ENCODE measurements at places on chromosomes 7 and 10.

DNA sequence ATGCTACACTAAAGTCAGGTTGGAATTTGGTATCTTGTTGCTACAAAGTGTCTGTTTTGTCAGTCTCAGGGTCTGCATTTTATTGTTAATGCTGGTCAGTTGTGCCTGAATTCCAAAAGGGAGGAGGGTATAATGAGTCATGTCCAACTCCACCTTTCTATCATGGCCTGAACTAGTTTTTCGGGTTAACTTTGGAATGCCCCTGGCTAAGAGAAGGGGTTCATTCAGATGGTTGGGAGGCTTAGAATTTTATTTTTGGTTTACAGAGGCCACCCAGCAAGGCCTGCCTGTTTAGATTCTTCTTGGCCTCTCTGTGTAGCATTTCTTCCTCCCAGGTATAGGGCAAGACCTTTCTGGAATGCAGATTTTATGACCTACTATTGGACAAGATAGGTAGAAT is 93.2 kb downstream of the SKIDA1 start:
- no peak for DNase-seq

DNA sequence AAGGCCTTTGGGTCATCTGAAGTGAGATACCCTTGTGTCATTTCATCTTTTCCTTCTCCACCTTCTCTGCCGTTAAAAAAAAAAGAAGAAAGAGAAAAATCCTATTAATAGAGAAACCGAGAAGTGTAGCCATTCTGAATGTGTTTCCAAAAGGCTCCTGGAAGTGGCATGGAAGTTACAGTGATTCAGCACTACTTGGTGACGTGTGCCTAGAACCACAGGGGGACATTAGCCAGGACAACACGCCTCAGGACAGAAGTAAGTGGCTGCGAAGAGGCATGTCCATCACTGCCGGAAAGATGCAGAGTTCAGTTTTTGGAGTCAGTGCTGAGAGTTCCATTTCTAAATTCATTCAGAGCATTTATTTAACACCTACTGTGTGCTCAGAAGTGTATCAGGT is 6.3 kb downstream of the HTRA1 start:
- no peak for DNase-seq

GRCh38 chr7:16603633-16604032 is 41.9 kb downstream of the ANKMY2 start:
- DNase-seq: no peak

DNA sequence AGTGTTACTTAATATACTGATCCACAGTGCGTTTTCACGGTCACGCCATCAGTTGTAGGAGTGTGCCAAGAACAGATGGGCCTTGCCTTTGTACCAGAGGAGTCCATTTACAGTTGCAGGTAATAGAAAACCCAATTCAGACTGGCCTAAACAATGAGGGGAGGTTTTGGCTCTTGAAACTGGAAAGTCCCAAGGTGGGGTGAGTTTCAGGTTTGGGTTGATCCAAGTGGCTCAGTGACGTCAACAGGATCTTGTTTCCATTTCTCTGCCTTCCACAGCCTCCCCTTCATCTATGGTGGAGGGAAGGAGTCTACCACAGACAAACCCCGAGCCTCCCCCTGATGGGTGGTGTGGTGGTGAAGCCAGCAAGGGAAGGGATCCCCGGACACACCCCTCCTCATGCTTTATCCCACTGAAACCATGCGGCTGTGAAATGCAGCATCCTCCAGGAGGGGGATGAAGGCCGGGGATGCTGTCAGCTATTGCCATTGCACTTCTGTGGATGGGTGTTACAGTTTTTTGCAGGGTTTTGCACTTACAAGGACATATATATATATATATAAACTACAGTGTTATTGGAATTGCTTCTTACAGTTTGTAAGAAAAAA is 14.8 kb upstream of the SH2D4B start:
- DNase-seq: no peak

GRCh38 chr7:105769901-105770628 is 106.3 kb downstream of the ATXN7L1 start:
- DNase-seq: no peak

GRCh38 chr7:142889816-142890215 is 4.3 kb upstream of the TRPV6 start:
- DNase-seq: no peak

DNA sequence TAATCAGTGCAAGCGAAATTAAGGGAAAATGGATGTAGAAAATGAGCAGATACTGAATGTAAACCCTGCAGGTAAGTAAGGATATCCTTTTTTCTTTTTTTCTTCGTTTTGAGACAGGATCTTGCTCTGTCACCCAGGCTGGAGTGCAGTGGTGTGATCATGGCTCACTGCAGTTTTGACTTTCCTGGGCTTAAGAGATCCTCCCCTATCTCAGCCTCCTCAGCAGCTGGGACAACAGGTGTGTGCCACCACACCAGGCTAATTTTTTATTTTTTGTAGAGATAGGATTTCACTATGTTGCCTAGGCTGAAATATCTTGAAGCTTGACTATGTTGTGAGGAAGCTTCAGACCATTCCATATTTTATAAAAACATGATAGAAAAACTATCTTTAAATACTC is 4.3 kb downstream of the PDCD4 start:
- DNase-seq: no peak

DNA sequence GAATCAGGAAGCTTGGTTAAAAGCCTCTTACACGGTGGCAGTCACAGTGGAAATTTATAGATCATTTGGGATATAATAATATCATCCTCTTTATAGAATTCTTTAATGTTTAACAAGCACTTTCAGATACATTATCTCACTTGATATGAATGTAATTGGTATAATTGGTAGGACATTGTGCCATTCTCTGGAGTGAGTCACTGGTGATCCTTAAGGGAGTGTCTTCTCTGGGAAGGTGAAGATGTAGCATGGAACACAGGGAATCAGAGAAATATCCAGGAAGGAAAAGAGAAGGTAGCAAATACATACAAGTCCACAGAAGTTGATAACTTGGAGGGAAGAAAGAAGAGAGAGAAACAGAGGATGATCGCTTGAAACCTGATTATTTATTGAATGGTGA is 9.8 kb downstream of the PTPRZ1 start:
- no peak for DNase-seq

DNA sequence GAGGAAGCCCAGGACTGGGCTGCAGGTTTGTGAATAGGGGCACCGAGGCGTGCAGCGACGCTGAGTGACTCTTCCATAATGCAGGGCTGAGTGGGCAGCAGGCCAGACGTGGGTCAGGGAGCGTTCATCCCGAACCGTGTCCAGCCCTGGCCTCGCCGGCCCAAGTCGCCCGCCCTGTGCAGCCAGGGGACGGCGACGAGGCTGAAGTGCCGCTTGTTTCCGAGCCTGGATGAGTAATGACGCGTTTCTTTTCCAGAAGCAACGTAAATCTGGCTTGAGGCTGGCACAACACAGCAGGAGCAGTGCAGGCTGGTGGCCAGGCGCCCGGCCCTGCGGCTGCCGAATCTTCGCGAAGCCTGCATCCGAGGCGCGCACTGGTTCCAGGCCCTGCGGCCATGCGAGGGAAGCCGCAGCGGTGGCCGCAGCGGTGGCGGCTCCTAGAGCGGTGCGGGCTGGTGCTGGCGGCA is 74.0 kb upstream of the SEC61G start:
- no peak for DNase-seq

GRCh38 chr10:74491014-74491413 is 335.4 kb upstream of the KAT6B start:
- no peak for DNase-seq

- no peak for DNase-seq
Measured at GRCh38 chr10:85603151-85603940, 763.2 kb downstream of the GRID1 start.

- DNase-seq: no peak
Measured at GRCh38 chr10:59243611-59244195, 67.3 kb downstream of the PHYHIPL start.

DNA sequence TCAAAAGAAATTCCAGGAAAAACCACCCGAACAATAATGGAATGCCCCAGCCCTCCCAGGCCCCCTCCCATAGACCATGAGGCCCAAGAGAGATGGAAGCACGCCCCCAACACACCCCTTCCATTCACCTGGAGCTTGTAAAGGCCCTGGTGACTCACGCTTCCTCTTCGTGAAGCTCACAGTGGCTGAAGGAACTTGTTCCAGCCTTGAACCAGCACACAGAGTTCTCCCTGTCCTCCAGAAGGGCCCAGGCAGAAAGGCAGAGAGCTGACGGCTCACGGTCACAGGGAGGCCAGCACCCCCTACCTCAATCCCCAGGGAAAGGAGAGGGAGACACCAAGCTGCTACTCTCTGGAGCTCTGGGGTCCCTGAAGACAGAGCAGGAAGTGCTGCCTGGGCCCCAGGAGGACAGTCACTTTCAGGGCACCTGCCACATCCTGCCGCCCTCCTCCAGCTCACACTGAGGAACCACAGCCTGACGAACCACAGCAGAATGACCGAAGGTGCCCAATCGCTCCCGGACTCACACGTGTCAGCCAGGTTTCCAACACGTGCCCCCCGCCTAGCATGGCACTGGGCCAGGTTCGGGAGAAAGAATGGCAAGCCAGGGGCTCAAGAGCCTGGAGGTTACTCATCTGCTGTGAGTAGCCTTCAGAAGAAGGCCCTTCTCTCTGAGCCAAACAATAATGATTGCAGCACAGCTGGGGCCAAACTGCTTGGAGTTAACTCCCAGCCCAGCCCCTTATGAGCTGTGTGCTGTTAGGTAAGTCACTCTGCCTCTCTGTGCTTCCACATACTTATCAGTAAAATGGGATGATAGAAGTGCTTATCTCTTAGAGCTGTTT is 52.8 kb downstream of the DLG5 start:
- DNase-seq: peak; percentile 21

DNA sequence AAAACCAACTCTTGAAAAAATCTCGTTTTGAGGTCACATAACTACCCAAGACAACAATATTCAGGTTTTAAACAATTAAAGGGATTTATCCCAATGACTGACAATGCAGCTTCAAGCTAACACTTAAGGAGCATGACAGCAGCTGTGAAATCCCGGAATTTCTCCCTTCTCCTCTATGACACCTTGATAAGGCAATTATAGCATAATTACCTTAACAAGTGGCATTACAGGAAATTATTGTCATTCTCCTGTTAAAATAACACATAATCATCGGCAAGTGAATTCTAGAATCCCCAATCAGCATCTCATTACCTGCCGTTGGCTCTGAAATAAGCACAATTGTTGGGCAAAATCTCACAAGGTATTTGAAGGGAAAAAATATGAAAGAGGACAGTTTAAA is 417.0 kb upstream of the PFKP start:
- DNase-seq: no peak

GRCh38 chr10:48254750-48255512 is 19.6 kb downstream of the FRMPD2 start:
- no peak for DNase-seq

DNA sequence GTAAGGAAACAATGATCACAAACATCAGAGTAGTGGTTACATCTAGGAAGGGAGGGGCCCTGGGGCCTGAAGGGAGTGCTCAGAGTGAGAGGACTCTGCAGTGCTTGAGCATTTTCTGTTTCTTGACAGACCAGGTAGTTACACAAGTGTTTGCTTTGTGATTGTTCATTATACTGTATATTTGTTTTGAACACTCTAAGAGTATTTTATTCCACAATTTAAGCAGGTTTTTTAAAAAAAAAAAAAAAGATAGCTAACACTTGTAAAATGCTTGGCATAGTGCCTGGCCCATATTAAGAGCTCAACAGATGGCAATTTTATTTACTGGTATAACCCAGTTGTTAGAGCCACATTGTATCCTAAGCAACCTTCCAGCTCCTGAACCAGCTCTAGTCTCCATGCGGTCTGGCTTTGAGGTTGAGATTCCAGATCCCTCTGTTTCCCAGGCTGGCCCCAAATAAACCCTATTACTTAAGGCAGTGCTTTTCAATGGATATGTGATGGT is 20.1 kb upstream of the ATXN7L1 start:
- no peak for DNase-seq

GRCh38 chr7:20241194-20241910 is 24.2 kb upstream of the MACC1 start:
- DNase-seq: no peak

DNA sequence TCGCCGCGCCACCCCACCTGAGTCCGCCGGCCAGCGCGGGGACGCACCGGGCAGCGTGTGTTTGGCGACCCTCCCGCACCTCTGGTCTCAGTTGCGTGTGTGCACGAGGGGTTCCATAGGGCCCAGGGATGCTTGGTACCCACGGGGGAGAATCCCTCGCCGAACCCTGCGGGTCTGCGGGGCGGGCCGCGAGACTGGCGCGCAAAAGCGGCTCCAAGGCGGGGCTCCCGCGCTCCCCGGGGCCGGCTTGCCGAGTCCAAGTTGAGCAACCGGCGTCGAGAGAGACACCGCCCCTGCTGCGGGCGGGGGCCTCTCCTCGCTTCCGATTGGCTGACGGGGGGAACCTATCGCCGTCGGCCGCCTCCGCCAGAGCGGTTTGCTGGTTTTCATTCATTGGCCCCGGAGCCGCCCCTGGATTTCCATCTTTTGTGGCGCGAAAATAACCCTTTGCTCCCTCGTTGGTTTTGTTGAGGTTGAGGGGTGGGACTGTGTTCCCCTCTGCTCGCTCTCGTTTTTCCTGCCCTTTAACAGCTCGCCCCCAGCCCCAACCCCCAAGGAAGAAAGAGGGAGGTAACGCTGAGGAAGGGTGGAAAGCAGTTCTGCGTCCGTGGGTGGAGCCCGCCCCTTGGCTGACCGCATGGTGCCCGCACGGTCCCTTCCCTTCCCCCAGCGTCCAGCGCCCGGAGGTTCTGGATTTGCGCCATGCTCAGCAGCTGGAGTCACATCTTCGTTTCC is 4.0 kb upstream of the IGF2BP3 start:
- DNase-seq: peak; percentile 74

DNA sequence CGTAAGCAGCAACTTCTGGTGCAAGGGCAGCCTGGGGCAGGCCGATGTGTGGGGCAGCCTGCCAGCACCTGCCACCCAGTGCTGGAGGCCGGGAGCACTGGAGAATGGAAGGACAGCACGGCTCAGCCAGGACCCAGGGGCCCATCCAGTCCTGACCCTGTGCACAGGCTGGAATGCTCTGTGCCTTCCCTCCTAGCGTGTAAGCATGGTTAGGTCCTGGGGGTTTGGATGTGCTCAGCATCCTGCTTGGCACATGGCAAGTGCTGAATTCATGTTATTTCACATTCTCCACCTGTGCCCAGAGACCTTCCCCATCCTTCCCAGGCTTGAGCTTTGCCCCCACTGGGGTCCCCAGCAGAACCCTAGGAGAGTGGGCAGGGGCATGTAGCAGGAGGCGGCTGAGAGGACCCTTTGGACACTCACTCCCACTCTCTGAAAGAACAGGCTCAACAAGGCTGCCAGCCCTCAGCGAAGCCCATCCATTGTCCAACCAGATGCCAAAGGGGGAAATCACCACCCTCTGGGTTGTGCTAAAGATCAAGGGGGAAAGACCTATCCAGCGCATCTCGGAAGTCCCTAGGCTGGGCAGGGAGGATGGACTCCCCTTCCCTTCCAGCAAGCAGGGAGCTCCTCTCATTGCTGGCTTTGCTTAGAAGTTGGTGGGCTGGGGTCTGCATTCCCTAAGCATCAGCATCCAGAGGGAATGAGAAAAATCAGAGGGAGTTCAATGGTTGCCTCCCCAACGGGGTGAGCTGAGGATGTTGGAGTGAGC is 29.7 kb downstream of the ANXA8 start:
- DNase-seq: no peak
